ENCODE measurements at places on chromosomes 11 and 22.

GRCh38 chr11:131498631-131499160 is 128.3 kb downstream of the NTM start:
- no peak for DNase-seq

- DNase-seq = no peak
Observed at GRCh38 chr11:1777737-1778136, 14.0 kb upstream of the CTSD start.

DNA sequence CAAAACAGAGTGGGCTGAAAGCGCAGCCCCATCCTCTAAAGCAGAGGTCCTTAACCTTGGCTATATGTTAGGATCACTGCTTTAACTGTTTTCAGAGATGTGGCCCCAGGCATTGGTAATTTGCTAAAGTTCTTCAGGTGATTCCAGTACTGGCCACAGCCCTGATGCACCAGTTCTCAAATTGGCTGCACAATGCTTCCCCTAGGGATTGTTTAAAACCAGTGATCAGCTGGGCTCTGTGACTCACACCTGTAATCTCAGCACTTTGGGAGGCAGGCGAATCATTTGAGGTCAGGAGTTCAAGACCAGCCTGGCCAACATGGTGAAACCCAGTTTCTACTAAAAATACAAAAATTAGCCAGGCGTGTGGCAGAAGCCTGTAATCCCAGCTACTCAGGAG is 8.4 kb upstream of the IRAG1 start:
- no peak for DNase-seq

DNA sequence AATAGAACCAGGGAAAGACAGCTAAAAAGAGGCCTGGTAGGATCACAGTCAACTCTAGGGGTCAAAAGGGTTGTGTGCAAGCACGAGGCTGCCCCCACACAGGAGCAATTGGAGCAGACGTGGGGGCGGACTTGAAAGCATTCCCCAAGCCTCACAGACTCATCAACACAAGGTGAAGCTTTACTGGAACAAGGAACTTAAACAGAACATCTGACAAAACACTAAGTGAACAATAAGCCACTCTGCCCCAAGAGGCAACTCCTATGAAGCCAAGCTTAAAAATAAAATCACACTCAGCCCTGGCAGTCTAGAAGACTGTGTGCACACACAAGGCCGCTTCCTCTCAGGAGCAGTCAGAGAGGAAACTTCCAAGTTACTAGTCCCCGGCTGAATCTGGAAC is 32.2 kb upstream of the TEAD1 start:
- no peak for DNase-seq

GRCh38 chr11:114276077-114276476 is 20.1 kb upstream of the NNMT start:
- no peak for DNase-seq

DNA sequence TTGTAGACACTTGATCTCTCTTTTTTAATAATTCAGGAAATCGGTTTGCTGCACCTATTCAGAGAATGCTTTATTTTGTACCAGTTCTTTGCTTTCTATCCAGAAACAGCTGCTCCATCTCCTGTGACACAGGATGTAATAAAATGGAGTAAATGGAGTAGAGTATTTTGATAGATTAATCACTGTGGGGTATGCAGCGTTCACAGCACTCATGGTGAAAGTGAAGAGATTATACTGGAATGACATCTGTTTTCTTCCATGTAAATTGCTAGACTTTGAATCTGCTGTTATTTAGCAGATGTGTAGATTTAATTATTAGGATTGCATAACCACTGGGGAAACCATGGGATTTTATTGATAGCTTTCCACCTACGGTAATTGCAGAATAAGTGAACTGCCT is 227.3 kb upstream of the ARHGAP42 start:
- no peak for DNase-seq
